ENCODE measurements at places on chromosomes 6 and 20.

DNA sequence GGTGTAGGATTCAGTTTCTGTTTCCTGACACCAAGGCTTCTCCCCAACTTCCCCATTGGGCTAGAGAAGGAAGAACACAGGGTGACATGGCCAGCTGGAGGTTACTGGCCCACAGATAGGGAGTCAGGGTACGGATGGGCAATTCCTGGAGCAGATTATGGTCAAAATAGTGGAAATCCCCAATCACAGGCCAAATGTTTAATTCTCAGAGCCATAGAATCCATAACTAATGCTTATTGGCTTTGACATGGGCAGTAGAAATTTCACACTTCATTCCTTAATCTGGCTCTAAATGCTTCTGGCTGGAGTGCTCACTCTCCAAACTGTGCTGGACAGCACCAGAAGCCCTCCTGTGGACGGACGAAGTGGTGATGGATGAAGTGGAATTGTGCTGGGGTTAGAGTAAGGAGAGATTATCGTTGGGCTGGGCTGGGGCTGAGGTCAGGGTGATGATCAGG, 887 bp downstream of the SIGLEC1 start:
- no peak for DNase-seq

- peak; percentile 62 for DNase-seq
Measured at GRCh38 chr6:43774776-43775534, 4.9 kb downstream of the VEGFA start.

DNA sequence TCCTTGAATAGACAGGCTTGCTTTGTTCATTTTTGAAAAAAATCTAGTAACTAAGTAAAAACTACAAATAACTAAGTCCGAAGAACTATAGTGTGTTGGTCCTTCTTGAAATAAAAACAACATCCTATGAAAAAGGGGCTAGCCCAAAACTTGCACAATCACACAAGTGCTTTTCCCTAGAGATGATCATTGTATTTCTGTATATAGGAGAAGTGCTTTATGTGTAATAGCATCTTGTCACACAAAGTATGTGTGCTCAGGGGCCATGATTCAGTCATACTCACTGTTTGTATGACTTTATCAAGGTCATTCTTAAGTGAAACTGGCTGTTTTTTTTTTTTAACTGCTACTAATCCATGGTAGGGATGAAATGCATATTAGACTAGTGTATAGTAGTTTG, 179.8 kb downstream of the DTNBP1 start:
- no peak for DNase-seq

DNA sequence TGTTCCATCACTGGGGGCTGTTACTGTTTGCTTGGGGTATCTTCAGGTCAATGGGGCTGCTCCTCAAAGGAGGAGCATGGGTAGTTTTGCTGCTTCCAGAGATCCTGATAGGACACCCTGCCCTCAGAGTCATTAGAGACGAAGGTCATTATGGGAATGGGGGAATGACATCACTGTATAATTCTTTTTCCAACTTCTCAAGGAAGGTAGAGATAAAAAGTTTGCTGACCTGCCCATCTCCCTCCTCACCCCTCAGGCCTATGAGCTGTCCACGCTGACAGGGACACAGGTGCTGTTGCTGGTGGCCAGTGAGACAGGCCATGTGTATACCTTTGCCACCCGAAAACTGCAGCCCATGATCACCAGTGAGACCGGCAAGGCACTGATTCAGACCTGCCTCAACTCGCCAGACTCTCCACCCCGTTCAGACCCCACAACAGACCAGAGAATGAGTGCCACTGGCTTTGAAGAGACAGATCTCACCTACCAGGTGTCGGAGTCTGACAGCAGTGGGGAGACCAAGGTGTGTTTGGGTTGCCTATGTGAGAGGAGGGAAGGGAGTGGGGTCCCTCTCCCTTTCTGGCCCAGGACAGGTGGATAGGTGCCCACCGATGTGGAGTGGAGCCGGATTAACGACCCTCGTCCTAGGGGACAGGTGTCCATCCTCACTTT, 2.7 kb downstream of the SRF start:
- no peak for DNase-seq
